Body of pancreas (tissue), 4 donors: ENCODE measurements at places on chromosomes 6 and 20. TPM values are rescaled to one million over a fixed set of nuclear protein-coding genes. Genes with fewer than 3 reads are reported as not detected.
A peak's percentile ranks its signal among the peaks of the same experiment; 100 is the strongest.

DNA sequence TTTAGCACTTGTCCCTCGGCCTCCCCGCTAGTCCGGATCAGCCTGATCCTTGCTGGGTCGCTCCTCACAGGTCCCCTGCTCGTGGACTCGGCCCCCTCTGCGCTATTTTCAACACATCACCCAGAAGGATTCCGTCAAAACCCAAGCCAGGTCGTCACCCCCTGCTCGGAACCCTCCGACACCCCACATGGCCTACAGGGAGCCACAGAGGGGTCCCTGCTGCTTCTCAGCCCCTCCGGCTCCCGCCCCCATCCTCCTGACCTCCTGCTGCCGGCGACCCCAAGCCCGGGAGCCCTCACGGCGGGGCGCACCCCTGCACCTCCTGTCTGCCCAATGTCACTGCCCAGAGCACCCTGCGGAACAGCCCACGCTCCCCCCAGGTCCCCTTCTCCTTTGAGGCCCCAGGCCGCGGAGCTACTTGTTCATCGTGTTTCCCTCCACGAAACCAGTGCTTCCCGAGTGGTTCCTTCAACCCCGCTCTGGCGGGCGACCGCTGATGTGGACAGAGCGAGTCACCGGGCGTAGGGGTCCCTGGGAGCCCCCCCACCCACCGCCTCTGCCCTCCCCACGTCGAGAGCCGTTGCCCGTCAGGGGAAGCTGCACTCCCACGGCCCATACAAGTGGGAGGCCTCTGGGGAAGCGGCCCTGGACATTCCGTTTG lies 638 bp upstream of the MYL9 start:
- H3K36me3 ChIP-seq, result no peaks in the 10 kb centered on the region
- peaks cover 40% of the 10 kb centered on the region for H3K4me1 ChIP-seq
- no peak overlapping the region for H3K4me3 ChIP-seq

DNA sequence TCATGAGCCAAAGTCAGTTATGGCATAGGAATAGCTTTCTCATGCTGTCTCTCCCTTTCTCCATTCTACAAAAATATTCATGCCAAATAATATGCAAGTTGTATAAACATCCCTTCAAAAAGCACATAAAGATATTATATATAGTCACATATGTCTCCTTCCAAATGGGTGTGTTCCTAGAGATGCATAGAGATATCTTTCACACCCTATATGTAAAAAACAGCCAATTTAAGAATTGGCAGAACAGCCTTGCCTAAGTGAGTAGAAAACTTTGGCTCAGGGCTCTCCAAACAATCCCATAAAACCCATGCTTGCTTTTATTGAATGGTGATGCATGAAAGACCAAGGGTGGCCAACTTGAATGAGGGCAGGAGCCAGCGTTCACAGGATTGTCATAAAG lies 274.7 kb upstream of the SUPT3H start:
- no peak overlapping the region for H3K4me3 ChIP-seq
- no peak overlapping the region for H3K27ac ChIP-seq
- no peak for DNase-seq
- no peaks in the 10 kb centered on the region for H3K36me3 ChIP-seq
- H3K4me1 ChIP-seq, result no peaks in the 10 kb centered on the region
- no peaks in the 10 kb centered on the region for H3K27me3 ChIP-seq

- peaks cover 3% of the 10 kb centered on the region for H3K4me1 ChIP-seq
- no peak overlapping the region for H3K4me3 ChIP-seq
- no peak overlapping the region for H3K27ac ChIP-seq
- no peaks in the 10 kb centered on the region for H3K36me3 ChIP-seq
Observed at GRCh38 chr20:35339007-35339406, 46.8 kb upstream of the FAM83C start.

GRCh38 chr6:47106721-47107197 lies 64.6 kb upstream of the ADGRF1 start:
- no peaks in the 10 kb centered on the region for H3K27me3 ChIP-seq
- H3K27ac ChIP-seq, result no peak overlapping the region
- H3K4me1 ChIP-seq, result peaks cover 3% of the 10 kb centered on the region

DNA sequence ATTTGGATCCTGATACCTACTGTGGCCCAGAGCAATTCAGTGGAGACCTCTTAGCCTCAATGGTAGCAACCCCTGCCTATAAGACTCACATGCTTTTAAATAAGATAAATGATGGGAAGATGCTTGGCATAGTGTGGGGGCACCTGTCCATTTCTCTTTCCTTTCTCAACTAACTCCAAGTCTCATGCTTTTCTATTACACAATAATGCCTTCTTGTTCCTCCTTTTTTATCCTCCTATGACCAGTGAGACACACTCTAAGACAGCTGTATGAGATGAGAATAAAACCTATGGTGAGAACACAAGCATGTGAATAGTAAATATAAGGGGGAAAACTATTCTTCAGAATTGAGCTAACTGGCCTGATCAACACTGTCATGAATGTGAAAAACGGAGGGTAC lies 147.0 kb upstream of the STXBP5 start:
- no peak overlapping the region for H3K27ac ChIP-seq
- no peaks in the 10 kb centered on the region for H3K36me3 ChIP-seq
- H3K27me3 ChIP-seq, result no peaks in the 10 kb centered on the region
- H3K4me3 ChIP-seq, result no peak overlapping the region
- peaks cover 9% of the 10 kb centered on the region for H3K4me1 ChIP-seq
- no peak for DNase-seq

GRCh38 chr20:2705931-2706645 lies 13.5 kb downstream of the EBF4 start:
- H3K27me3 ChIP-seq, result no peaks in the 10 kb centered on the region
- no peaks in the 10 kb centered on the region for H3K36me3 ChIP-seq
- no peak for DNase-seq
- no peak overlapping the region for H3K4me3 ChIP-seq
- H3K4me1 ChIP-seq, result no peaks in the 10 kb centered on the region
- H3K27ac ChIP-seq, result no peak overlapping the region

The GRM4 gene
- 0.33 TPM for total RNA-seq

GRCh38 chr6:83431545-83432155 lies 799 bp upstream of the ME1 start:
- H3K27ac ChIP-seq, result peak overlapping the region; percentile 66
- H3K36me3 ChIP-seq, result no peaks in the 10 kb centered on the region
- no peaks in the 10 kb centered on the region for H3K27me3 ChIP-seq
- no peak overlapping the region for H3K4me3 ChIP-seq

- H3K4me1 ChIP-seq, result peaks cover 20% of the 10 kb centered on the region
- peak overlapping the region; percentile 75 for H3K27ac ChIP-seq
- no peak for DNase-seq
- no peak overlapping the region for H3K4me3 ChIP-seq
Observed at GRCh38 chr6:136251394-136251793, 1.3 kb upstream of the MTFR2 start.

- no peaks in the 10 kb centered on the region for H3K27me3 ChIP-seq
- DNase-seq, result no peak
- H3K4me1 ChIP-seq, result peaks cover 19% of the 10 kb centered on the region
- H3K27ac ChIP-seq, result no peak overlapping the region
Observed at GRCh38 chr6:47525330-47526057, 47.9 kb downstream of the CD2AP start.

DNA sequence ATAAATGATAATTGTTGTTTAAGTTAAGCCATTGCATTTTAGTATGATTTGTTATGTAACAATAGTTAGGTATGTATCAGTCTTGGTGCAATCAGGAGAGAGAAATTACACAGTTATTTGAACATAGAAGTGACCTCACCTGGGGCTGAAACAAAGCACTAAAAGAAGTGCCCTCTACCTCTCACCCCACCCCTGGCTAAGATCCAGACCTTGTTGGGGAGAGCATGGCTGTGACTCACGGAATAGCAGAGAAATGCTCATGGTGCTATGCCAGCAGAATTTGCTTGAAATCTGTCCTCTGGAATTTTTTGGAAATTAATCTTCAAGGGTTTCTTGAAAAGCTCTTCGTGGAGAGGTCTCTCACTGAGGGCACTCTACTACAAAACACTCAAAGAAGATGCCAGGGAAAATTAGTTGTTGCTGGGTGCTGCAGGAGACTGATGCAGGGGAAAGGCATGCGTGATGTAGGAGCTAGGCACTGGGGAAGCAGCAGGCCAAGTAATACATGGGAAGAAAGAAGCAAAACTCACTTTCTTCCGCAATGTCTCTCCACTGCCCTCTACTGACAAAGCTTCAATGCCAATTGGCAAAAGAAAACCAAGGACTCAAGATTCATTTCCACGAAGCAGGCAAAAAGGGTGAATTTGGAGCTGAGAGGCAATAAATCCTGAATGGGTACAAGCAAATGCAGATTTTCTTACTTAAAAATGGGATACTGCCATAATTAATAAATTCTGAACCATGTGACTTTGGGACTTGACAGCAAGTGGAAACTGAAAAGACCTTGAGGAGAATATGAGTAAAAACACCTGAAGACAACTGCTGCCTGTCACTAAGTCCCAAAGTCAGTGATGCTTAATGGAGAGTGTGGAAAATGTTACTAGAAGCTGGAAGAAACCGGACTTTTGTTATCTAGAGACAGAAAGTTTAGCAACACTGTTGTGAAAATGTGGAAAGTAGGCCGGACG lies 136.3 kb upstream of the ZNF184 start:
- DNase-seq, result peak; percentile 26
- H3K4me3 ChIP-seq, result no peak overlapping the region
- no peak overlapping the region for H3K27ac ChIP-seq
- no peaks in the 10 kb centered on the region for H3K36me3 ChIP-seq

- H3K4me1 ChIP-seq, result no peaks in the 10 kb centered on the region
- no peak overlapping the region for H3K4me3 ChIP-seq
- H3K27me3 ChIP-seq, result no peaks in the 10 kb centered on the region
- H3K27ac ChIP-seq, result no peak overlapping the region
Observed at GRCh38 chr20:31236953-31237352, 20.5 kb upstream of the DEFB115 start.

DNA sequence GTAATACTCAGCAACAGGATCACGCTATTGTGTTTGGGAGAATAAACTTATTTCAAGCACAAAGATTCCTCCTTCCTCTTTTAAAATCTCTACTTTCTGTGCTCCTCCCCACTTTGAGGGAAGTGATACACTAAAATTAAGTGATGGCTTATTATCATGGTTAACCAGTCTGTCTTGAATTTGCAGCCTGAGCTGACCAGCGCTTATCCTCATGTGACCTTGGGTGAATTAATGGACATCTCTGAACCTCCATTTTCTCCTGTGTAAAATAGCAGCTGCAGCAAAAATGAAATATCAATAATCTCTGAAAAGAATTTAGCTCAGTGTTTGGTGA lies 222.6 kb downstream of the BCAS1 start:
- no peaks in the 10 kb centered on the region for H3K27me3 ChIP-seq
- H3K4me3 ChIP-seq, result no peak overlapping the region
- peaks cover 7% of the 10 kb centered on the region for H3K4me1 ChIP-seq
- H3K36me3 ChIP-seq, result no peaks in the 10 kb centered on the region

The FAXC gene
- total RNA-seq, result 1.0 TPM

DNA sequence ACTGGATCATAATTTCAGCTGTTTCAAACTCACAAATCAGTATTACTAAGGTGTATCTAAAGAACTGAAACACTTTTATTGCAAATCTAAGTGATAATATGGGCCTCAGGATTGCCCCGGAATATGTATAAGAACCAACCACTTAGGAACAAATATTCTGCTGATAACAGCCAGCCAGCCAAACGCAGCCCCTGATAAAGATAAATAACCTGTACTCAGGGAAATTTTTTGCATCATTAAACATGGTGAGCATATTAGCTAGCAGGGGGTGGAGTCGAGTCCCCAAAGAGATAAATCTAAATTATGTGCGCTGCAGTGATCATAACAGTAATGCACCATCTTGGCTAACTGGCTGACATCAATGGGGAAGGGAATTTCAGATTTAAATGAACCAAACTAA lies 410.2 kb upstream of the MAP3K7 start:
- no peak overlapping the region for H3K27ac ChIP-seq
- no peaks in the 10 kb centered on the region for H3K27me3 ChIP-seq
- H3K36me3 ChIP-seq, result no peaks in the 10 kb centered on the region

The MMP24OS gene
- 20.4 TPM for total RNA-seq
